ENCODE measurements at places on chromosomes 5 and 9.

GRCh38 chr5:179318221-179318955, 26.9 kb downstream of the ADAMTS2 start:
- DNase-seq: no peak

- peak; percentile 84 for DNase-seq
These were observed 753 bp downstream of the ARHGAP26 start for GRCh38 chr5:142770650-142771609.

DNA sequence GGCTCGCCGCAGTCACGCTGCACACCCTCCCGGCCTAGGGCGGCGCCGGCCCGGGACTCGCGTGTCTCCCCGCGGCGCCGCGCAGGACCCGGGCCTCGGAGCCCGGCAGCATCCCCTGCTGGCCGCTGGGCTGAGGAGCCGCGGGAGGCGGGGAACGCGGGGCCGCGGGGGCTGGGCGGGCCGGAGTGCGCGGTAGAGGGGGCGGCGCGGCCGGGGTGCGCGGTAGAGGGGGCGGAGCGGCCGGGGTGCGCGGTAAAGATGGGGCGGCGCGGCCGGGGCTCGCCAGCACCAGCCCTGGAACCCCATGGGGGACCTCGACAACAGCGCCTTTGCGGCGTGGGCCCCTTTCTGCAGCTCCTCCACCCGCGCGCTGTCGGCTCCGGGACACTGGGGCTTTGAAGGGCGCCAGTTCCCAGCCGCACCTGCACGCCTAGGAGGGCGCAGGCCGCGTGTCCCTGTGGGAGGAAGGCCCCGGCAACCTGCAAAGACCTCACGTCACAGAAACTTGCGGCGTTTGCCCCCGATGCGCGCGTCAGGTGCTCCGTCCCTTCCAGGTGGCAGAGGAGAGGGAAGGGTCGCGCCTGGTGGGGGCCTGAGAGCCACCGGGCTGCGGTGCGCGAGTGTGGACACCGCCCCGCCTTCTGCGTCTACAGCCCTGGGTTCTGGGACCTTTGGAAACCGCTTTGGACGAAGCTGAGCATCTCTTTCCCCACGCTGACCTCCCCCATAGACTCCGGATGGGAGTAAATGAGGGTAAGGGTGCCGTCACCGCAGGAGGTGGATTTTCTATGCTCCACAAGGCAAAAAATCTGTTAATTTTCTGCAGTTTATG, 49.6 kb downstream of the NSUN2 start:
- no peak for DNase-seq

DNA sequence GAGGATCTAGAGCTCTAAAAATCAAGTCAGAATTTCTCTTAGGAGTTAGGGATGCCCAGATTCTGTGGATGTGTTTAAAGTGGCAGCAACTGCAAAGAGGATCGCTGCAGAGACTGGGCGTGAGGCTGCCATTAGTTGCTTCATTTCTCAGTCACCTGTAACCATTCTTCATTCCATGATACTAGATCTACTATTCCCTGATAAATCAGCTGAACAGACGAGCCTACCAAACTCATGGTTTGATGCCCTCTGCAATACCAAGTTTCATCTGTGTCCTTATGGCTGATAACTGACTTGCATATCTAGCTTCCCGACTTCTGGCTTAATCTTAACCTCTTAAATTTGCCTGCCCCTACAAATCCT, 33.3 kb downstream of the UBE2R2 start:
- DNase-seq: no peak

DNA sequence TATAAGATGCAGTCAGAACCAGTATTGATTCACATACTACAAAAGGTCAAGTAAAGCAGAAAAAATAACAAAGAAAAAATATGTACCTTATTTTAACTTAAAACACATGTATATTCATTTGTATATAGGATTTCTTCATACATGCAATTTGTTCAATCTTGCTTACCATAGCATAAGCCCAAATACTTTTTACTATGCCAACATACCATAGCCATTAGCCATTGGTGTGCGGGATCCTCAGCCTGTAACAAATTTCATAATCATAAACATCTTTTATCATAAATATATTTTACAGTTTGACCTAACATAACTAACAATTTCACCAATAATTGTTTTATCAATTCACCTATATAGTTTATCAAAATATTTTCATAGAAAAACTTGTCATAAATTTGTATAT, 51.1 kb downstream of the MPDZ start:
- no peak for DNase-seq

- no peak for DNase-seq
These were observed 221.6 kb downstream of the NFIB start for GRCh38 chr9:14092344-14092743.

DNA sequence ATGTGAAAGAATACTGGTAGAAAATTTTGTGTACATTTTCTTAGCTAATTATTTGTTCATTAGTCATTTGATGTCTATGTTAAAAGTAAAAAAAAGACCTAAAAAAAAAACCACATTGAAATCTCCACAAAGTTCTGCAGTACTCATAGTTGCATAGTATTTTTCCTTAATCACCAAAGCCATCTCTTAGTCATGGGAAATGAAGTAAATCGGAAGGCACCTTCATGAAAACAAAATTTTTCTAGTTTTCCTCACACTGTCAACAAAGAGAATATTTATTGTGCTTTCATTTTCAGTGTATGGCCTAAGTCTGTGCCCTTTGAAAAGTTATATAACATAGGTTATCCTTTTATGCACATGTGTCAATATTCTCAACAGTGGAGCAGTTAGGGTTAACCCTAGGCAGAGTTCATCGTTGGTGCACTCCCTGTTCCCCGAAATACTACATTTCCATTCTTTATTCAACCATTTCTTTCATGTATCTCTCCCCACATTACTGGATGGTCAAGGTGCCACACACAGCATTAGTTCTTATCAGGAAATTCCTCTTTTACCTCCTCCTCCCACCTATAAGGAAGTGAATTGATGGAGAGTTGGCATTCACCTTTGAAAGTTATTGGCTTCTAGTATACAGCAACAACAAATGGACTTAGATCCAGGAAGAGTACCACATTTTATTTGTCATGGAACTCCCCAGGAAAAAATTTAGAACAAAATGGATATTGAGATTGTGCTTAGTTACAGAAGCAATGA, 93.1 kb downstream of the NUDT12 start:
- DNase-seq: no peak

DNA sequence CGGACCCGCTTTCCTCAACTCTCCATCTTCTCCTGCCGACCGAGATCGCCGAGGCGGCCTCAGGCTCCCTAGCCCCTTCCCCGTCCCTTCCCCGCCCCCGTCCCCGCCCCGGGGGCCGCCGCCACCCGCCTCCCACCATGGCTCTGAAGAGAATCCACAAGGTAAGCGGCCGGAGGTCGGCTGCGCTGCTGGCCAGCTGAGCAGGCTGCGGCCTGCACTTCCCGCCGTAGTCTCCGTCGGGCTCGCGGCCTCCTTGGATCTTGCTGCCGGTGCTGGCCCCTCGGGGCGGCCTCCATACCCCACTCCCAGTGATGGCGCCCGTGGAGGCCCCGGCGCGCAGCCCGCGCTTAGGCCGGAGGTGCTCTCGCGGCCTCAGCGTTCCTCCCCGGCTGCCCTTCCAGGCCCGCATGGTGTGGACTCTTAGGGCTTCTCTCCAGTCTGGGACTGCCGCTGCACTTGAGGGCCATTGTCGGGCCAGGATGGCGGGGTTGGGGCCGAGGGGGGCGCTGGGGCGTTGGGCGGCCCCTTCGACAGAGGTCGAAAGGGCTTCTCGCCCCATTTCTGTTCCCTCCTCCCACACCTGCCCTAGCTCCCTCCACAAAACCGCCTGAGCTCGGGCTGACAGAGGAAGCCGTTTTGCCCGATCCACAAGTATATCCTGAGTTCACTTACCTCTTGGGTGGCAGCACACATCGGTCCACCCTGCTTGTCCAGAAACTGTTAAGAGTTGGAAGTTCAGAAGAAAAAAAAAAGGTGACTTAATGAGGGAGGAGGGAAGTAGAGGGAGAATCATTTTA, 714 bp downstream of the UBE2D2 start:
- no peak for DNase-seq

- DNase-seq: no peak
These were observed 1.8 kb upstream of the AMACR start for GRCh38 chr5:34009610-34010009.

DNA sequence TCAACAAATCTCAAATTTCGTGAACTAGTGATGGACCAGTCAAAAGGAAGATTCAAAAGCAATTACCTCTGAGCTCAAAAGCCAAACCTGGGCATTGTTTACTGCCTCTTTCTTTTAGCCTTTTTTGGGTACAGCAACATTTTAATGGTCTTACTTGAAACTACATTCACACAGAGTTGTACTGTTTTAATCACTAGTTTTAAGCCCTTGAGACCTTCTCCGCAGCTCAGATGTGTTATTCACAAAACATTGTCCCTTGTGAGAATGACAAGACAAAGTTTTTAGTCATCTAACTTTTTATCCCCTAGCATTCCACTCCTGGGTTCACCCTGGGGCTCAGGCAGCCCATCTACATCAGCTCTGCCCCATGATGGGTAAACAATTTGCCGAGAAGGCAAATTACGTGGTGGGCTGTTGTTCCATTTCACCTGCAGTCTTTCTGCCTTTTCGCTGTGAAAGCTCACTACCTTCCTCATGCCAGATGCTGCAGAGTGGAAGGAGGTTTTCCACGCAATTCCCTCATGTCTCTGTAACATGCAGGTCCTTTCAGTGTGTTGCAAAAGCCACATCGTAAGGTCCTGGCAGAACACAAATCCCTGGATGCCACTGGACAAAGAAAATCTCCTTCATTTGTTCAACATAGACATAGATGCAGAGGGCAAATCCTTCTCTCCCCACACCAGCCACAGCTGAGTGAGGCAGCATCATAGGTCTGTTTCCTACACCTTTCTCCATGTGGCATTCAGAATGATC, 175.7 kb downstream of the EBF1 start:
- DNase-seq: no peak

DNA sequence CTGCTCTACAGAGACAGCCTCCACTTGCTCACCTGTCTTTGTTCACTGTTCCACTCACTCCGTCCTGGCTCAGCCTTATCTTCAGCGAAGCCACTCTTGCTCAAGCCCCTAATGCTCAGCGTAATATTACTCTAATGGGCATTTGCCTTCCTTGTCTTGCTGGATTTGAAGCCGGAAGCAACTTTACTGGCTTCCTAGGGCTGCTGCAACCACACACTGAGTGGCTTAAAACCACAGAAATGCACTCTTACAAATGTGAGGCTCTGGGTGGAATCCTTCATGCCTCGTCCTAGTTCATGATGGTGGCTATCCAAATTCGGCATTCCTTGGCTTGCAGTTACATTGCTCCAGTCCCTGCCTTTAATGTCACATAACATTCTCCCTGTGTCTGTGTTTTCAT, 85.5 kb upstream of the MARCHF11 start:
- DNase-seq: no peak

- DNase-seq: no peak
These were observed 47.4 kb downstream of the PRKACG start for GRCh38 chr9:68966496-68966944.

GRCh38 chr5:178143246-178143645, 10.4 kb downstream of the NHP2 start:
- DNase-seq: no peak

- no peak for DNase-seq
These were observed 67.8 kb downstream of the SGCD start for GRCh38 chr5:156394642-156395305.

DNA sequence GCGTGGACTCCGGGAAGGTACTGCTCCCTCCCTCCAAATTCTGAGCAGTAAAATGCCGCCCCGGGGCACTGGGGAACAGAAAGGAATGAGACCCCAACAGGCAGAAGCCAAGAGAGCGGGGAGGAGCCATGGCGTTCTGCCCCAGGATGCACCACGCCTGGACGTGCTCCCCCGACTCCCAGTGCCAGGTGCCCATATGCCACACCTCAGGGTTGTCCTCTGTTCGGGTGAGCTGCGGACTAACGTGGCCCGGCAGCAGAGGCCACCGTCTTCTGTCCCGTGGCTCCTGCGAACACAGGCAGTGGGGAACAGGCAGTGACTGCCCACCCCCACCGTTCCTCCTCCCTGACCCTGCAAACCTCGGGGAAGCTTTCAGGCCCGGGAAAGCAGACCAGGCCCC, 4.8 kb downstream of the SURF6 start:
- peak; percentile 44 for DNase-seq

GRCh38 chr5:160457252-160457651, 35.6 kb downstream of the PTTG1 start:
- no peak for DNase-seq

DNA sequence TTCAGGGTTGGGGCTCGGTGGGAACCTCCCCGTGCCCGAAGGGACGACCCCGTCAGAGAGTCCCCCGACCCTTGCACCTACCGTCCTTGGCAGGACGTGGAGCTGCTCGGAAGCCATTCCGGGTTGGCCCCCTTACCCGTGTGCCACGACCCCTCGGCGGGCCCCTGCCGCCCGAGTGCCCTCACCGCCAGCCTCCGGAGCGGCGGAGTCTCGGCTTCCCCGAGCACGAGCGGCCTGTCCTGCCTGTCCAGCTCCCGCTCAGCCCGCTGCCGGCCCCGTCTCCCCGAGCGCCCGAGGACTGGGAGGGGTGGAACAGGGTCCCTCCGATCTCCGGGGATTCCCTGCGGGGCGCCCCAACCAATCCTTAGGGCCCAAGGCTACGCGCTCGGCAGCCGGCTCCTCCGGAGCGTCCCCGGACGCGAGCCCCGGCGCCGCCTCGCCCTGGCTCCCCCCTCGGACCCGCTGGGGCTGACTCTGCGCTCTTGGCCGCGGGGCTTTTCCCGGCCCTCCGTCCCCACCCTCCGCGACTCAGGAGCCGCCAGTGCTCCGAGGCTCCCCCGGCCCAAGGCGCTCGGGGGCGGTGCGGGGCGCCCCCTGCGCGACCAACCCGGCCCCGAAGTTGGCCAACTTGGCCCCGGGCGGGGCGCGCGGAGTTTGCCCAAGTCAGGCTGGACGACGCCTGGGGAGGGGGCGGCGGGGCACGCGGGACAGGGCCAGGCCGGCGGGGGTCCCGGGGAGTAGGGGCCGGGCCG, 654 bp downstream of the ADAMTS2 start:
- no peak for DNase-seq

GRCh38 chr5:1354576-1354975, 9.7 kb upstream of the CLPTM1L start:
- DNase-seq: no peak

GRCh38 chr5:55219770-55220169, 7.3 kb downstream of the MCIDAS start:
- DNase-seq: no peak

DNA sequence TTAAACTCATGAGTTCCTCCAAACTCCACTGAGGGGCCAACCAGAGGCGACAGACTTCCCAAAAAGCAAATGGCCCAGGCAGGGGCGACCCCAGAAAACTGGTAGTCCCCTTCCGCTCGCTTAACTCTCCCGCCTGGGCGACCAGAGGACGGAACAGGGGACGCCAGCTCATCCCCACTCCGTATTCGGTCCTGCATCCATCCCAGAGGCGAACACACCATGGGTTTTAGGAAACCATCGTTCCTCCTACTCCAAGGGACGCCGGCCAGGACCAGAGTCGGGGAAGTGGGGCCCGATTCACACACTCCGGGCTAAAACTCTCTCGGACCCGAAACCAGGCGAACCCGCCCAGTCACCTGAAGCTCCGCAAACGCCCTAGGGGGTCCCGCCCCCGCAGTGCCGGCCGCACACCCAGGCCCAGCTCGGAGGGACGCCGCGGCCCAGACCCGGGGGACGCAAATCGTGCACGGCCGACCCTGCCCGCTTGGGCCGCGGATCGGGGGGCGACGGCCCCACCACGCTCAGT, 478 bp downstream of the TEX10 start:
- peak; percentile 70 for DNase-seq

GRCh38 chr9:128689293-128689774, 312 bp downstream of the SET start:
- peak; percentile 86 for DNase-seq
